Uterine smooth muscle cell (primary cell): ENCODE measurements at places on chromosomes 13 and 19. TPM values are rescaled to one million over a fixed set of nuclear protein-coding genes. Genes with fewer than 3 reads are reported as not detected.

MZF1 gene
- 13.8 and 19.1 TPM in 2 replicates for total RNA-seq

KLK15 gene
- not detected in 2 replicates for total RNA-seq

LIPE gene
- 3.0 and 3.7 TPM in 2 replicates for total RNA-seq

SARS2 gene
- 15.0 and 15.7 TPM in 2 replicates for total RNA-seq

PDX1 gene
- not detected in 2 replicates for total RNA-seq

KIRREL2 gene
- not detected in 2 replicates for total RNA-seq

ATCAY gene
- under 0.01 TPM in 1 of 2 replicates, not detected in the other for total RNA-seq
